Stromal cell of bone marrow (primary cell): ENCODE measurements at places on chromosomes 7 and 10.

- no peak for DNase-seq
These were observed 8.0 kb downstream of the ADRB1 start for GRCh38 chr10:114051714-114052113.

- DNase-seq = no peak
These were observed 145.5 kb downstream of the PTEN start for GRCh38 chr10:88008866-88009470.

GRCh38 chr10:131587976-131588680, 276.6 kb upstream of the TCERG1L start:
- DNase-seq = no peak

DNA sequence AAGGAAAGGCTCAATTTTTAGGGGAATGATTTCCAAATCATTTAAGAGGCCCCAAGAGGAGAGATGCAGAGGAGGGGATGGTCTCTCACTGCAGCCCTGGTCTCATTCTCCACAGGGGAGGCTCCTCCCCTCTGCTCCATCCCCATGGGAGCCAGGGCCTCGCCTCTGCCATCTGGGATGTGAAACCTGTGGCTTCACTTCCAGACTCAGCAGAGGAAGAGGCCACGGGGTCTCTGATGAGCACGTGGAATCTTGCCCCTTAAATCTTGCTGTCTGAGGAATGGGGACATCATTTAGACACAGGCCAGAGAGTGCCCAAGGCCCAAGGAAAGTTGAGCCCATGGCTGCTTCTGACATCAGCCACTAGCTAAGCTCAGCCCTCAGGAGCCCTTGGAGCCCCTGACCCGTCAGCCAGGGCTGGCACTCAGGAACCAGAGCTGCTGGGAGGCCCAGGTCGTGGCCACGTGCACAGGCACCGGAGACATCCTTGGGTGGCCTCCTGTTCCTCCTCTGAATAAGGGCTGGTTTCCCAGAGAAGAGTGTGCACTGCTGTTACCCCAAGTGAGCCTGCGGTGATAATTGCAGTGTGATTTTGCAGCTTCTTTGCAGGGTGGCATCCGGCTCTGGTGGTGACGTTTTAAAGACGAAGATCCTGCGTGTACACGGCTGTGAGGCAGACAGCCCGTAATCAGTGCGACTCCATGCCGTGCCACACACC, 50.5 kb downstream of the VIPR2 start:
- no peak for DNase-seq

DNA sequence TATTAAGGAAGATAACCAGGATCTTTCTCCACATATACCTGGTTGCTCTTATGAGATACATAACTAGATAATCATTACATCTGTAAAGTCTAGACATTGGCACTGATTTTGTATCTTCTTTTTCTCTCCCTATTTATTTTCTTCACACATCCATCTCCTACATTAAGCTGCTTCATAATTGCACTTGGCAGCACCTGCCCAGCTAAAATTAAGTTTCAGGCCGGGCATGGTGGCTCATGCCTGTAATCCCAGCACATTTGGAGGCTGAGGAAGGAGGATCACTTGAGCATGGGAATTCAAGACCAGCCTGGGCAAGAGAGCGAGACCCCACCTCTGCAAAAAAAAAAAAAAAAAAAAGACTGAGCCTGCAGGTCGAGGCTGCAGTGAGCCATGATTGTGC, 22.3 kb upstream of the AKR1B1 start:
- DNase-seq = no peak

DNA sequence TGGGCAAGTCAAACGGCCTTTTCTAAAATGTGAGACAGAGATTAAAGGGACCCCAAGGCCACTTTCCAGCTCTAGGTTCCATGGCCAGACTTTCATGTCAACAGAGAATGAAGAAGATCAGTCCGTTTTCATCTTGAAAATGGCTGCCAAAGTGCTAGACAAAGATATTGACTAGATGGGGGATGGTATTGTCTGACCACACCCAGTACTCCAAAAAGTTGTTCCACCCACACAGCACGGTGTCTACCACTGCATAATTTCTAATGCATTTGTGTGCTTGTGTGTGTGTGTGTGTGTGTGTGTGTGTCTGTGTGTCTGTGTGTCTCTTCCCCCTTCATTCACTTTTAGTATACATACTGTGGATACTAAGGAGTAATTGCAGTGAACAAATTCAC, 1.3 kb downstream of the COL1A2 start:
- DNase-seq = peak; percentile 55

- DNase-seq = no peak
These were observed 56.3 kb upstream of the NCAPG2 start for GRCh38 chr7:158760936-158761335.

DNA sequence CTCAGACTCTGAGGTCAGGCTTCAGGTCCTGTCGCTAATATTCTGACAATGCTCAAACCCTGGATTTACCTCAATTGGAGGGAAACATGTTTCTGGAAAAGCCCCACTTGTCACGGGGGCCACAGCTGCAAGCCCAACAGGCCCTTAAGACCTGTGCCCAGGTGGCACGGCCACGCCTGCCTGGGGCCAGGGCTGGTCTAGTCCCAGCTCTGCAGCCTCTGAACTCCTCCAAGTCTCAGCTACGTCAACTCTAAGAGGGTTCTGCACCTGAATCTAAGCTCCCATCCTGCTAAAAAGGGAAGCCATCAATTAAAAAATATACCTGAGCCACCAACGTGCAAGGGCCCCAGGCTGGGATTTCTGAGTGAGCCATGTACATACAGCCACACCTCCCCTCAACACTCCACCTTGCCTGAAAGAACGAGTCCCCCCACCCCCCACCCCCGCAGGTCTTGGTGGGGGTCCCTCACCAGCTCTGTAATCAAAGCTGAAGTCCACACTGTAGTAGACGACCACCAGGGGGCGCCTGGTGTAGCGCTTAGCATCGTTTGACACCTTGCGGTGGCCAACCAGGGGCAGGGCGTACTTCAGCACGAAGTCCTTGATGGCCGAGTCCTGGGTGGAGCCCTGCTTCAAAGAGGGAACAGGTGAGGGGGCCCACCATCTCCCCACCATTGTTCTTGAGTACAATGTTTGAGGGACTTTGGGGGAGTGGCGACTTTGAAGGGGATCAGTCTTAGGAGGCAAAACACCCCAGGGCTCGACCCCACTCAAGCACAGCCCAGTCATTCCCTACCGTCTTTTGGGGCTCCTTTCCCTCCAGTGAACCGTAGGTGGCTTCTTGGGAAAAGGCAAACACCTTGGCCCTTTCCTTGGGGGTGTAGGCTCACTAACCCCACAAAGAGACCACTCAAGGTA, 22.6 kb downstream of the PDIA4 start:
- DNase-seq = peak; percentile 28

GRCh38 chr10:112654794-112655193, 207.8 kb downstream of the VTI1A start:
- DNase-seq = no peak
